ENCODE measurements at places on chromosomes 1 and 21.

DNA sequence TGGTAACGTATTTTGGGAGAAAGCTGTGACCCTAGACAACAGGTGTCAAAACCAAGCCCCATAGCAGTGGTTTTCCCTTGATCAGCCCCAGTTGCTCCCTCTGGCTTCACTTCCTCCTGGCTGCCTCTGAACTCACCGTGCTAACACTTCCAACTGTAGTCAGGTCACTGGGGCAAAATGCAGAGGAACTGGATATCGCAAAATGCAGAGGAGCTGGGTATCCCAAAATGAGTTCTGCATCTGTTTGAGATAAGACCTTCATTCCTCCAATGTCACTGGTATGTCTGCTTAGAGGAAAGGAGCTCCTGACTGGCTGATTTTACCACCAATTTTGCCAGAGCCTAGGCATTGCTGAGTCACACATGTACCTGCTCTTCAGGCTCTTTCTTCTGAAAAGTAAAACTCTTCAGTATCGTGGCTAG lies 19.6 kb upstream of the TACSTD2 start:
- H3K36me3 ChIP-seq, result no peaks in the 10 kb centered on the region
- no peak overlapping the region for H3K27ac ChIP-seq
- H3K27me3 ChIP-seq, result peaks cover 11% of the 10 kb centered on the region
- peaks cover 2% of the 10 kb centered on the region for H3K4me1 ChIP-seq
- H3K4me3 ChIP-seq, result no peak overlapping the region
- no peak for DNase-seq

DNA sequence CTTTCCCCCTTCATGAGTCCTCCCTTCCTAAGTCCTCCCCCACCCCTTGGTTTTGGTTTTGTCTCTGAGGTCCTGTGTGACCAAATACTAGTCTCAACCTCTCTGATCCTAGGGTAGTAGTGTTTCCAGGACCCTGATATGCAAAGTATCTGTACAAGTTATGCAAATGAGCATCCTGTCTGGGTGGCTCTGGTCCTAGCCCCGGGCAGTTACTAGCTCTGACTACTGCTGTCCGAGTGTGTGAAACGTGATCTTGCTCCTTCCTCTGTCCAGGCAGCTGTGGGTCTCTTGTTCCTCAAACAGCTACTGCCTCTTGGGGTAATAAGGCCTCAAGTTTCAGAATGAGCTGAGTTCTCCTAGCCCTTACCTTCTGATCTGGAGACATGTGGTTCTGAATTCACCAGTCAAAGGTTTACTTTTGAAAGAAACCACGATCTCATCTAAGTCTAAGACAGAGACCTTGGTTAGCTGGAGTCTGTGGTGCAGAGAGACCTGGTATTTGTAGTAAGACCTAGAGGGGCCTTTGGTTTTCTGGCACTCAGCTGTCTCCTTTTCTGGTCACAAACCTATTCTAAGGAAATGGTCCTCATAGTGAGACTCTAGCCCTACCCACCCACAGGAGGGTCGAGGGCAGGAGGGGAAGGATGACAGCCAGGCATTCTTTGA lies 31.0 kb upstream of the IL19 start:
- H3K27ac ChIP-seq, result no peak overlapping the region
- no peaks in the 10 kb centered on the region for H3K27me3 ChIP-seq
- peaks cover 13% of the 10 kb centered on the region for H3K4me1 ChIP-seq
- no peak overlapping the region for H3K4me3 ChIP-seq
- DNase-seq, result peak; percentile 33

DNA sequence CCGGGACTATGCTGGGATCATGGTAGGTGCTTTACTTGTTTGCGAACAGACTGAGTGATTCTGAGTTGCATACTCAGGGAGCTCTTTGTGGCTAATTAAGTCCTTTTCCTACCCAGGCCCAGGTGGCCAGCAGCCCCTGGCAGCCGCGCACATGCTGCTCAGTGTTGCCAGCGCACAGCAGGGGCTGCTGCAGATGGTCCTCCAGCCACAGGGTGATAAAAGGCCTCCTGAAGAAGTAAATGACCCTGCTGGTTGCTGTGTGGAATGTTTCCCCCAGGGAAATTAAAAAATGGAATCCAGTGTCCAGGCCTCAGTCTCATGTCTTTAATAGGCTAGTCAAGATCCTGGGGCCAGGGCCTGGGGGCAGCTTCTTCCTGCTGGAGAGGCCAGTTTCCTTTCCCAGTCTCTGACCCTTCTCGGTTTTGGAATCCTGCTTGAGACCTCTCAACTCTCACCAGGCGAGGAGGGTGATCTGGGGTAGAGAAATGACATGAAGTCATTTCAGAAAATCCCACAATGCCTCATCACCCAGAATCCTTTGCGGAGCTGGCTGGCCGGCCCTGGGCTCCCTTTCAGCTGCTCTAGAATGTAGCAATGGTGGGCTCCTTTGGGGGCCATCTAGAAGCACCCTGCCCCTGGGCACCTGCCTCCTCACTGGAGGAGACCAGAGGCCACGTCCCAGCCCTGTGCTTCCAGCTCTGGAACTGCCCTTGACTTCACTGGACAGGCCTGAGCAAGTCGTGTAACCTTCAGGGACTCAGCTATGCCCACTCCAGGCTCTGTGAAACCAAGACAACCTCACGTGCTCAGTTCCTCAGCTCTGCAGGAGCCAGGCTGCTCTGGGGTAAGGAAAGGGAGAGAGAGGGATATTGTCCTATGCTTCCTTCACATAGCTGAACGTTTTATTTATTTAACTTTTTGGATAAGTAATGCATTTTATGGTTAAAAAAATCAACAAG lies 131.4 kb downstream of the MRPS6 start:
- H3K27ac ChIP-seq, result peak overlapping the region; percentile 26
- peaks cover 15% of the 10 kb centered on the region for H3K4me1 ChIP-seq
- no peaks in the 10 kb centered on the region for H3K36me3 ChIP-seq

GRCh38 chr1:151832318-151832980 lies 847 bp upstream of the RORC start:
- H3K27me3 ChIP-seq, result peaks cover 51% of the 10 kb centered on the region
- no peak overlapping the region for H3K27ac ChIP-seq
- no peaks in the 10 kb centered on the region for H3K36me3 ChIP-seq
- no peak overlapping the region for H3K4me3 ChIP-seq
- no peaks in the 10 kb centered on the region for H3K4me1 ChIP-seq

- H3K4me1 ChIP-seq, result no peaks in the 10 kb centered on the region
- H3K4me3 ChIP-seq, result no peak overlapping the region
- H3K36me3 ChIP-seq, result no peaks in the 10 kb centered on the region
- no peak for DNase-seq
Observed at GRCh38 chr21:38083535-38083934, 167.3 kb upstream of the KCNJ6 start.

DNA sequence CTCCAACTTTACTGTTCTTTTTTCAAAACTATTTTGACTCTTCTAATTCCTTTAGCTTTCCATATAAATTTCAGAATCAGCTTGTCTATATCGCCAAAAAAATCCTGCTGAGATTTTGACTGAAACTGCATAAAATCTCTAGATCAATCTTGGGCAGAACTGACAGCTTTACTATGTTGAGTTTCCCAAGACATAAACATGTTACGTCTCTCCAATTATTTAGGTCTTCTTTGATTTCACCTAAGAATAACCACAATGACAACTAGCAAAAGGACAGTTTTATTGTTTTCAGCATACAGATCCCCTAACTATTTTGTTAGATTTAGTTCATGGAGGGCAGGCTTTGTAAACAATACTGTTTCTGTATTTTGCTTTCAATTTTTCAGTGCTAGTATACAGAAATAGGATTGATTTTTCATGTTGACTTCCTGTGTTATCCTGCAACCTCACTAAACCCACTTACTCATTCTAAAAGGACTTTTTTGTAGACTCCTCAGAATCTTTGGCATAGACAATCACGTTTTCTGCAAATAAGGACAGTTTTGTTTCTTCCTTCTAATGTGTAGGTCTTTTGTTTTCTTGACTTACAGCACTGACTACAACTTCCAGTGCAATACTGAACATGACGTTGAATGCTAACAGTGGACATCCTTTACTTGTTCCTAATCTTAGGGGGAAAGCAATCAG lies 63.4 kb downstream of the NPHP4 start:
- no peak overlapping the region for H3K27ac ChIP-seq
- H3K4me3 ChIP-seq, result no peak overlapping the region
- no peaks in the 10 kb centered on the region for H3K4me1 ChIP-seq
- DNase-seq, result no peak

- peak; percentile 99 for DNase-seq
- H3K27ac ChIP-seq, result peak overlapping the region; percentile 95
- no peaks in the 10 kb centered on the region for H3K27me3 ChIP-seq
- H3K4me3 ChIP-seq, result no peak overlapping the region
Observed at GRCh38 chr1:94727846-94728715, 92.1 kb upstream of the SLC44A3 start.

DNA sequence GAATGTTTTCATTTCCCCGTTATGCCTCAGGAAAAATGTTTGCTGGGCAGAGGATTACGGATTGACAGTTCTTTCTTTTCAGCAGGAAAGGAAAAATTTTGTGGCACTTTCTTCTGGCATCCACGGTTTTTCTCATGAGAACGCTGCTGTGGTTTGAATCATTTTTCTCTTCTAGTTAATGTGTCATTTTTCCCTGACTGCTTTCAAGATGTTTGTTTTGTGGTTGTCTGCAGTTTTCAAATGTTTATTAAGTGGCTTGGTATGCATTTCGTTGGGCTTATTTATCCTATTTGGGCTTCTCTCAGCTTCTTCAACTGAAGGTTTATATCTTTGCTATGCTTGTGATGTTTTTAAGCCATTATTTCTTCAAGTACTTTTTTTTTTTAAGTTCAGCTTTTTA lies 359.0 kb downstream of the RGS7 start:
- no peaks in the 10 kb centered on the region for H3K27me3 ChIP-seq
- H3K4me1 ChIP-seq, result no peaks in the 10 kb centered on the region
- H3K4me3 ChIP-seq, result no peak overlapping the region
- H3K27ac ChIP-seq, result no peak overlapping the region
- no peaks in the 10 kb centered on the region for H3K36me3 ChIP-seq

DNA sequence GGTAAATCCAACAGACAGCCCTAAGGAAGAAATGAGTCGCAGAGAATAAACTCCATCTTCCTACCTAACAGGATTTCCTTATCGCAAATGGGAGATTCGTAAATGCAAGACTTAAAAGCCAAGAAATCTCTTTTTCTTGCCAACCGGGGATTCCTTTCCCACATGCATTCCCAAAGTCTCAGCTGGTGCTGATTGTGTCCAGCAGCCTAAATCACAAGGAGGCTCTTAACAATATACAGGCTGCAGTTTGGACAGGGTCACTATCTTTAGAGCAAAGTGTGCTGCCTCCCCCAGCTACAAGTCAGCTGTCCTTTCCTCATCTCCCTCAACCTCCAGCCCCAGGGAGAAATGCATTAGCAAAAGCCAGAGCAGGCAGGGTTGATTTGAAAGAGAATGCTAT lies 189.8 kb upstream of the PLXNA2 start:
- H3K27me3 ChIP-seq, result no peaks in the 10 kb centered on the region
- DNase-seq, result no peak
- H3K4me3 ChIP-seq, result no peak overlapping the region
- no peak overlapping the region for H3K27ac ChIP-seq

- peaks cover 6% of the 10 kb centered on the region for H3K27me3 ChIP-seq
- DNase-seq, result peak; percentile 82
- no peak overlapping the region for H3K4me3 ChIP-seq
- no peaks in the 10 kb centered on the region for H3K4me1 ChIP-seq
Observed at GRCh38 chr1:171644805-171645483, 7.5 kb downstream of the MYOC start.

DNA sequence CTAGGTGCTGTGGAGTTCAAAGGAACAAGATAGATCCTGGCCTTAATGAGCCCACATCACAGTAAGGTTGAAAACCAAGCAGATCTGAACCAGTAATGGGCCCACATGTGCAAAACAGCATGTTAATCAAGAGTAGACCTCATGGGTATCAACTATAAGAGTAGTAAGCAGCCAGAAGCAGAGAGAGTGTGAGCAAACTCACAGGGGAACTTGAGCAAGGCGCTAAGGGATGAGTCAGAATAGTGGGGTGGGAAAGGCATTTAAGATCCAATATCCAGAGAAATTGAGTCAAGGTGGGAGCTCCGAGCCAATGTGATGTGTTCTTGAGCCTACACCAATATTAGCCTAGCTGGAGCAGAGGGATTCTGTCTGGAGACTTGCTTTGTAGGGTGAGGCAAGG lies 52.4 kb upstream of the GJA5 start:
- no peaks in the 10 kb centered on the region for H3K27me3 ChIP-seq
- DNase-seq, result no peak
- no peaks in the 10 kb centered on the region for H3K4me1 ChIP-seq
- H3K4me3 ChIP-seq, result no peak overlapping the region
- no peaks in the 10 kb centered on the region for H3K36me3 ChIP-seq

GRCh38 chr1:38029685-38030511 lies 16.7 kb downstream of the POU3F1 start:
- peak; percentile 62 for DNase-seq
- H3K36me3 ChIP-seq, result peaks cover 13% of the 10 kb centered on the region

DNA sequence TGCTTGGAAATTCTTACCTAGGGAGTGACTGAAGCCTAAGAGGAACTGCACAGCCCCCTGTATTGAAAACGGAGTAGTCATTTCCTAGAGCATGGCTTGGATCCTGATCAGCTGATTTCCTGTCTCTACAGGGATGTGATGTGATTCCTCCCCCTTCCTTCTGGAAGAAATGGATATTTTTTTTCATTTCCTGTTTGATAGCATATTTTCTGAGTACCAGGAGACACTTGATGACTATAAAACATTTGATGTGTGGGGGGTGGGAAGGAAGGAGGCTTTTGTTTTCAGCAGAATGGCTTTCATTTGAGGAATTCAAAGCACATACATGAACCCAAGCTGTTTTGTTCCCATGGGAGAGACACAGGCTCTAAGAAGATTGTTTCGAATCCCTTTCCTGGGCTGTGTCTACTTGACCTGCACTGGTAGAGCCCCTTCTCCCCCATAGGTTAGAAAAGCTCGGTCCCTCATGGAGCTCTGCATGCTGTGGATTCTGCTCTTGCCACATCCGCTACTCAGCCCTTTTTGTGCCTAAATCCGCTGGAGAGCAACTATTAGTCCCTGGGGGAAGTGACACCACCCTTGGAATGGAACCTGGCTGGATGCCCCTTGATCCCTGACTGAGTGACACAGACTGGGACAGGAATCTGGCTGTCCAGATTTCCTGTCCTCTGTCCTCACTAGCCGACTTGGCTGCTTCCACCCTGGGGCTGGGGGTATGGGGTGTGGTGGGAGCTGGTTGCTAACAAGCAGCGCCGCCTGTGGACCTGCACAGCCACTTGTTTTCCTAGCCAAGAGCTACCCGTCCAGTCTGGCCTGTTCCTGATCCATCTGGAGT lies 71.8 kb upstream of the MACF1 start:
- H3K36me3 ChIP-seq, result peaks cover 2% of the 10 kb centered on the region
- peak overlapping the region; percentile 51 for H3K27ac ChIP-seq
- DNase-seq, result peak; percentile 57
- H3K27me3 ChIP-seq, result no peaks in the 10 kb centered on the region
- H3K4me3 ChIP-seq, result no peak overlapping the region

DNA sequence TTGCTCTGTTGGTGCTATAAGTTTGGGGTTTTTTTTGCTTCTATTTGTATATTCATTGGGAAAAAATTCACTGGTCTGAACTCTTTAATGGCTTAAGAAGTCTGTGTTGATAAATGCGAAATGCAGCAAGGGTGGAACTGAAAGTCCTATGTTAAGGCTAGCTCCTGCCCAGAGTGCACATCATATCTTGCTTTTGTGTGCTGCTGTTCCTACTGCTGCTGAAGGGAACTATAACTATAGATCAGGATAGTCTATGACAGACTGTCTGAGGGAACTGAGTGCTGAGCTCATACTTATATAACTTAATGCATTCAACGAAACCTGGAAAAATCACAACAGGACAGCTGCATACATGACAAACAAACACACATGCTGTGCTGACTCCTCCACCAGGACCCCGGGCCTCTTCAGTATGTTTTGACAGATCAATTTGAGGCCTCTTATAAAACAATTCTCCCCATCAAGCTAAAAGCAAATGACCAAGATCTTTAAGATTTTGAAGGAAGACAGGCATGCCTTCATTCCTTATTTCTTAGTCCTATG lies 1031.5 kb upstream of the ADGRL2 start:
- H3K4me3 ChIP-seq, result no peak overlapping the region
- H3K36me3 ChIP-seq, result no peaks in the 10 kb centered on the region
- no peak for DNase-seq
